ENCODE measurements at places on chromosomes 16 and 17.
A peak's percentile ranks its signal among the peaks of the same experiment; 100 is the strongest.

DNA sequence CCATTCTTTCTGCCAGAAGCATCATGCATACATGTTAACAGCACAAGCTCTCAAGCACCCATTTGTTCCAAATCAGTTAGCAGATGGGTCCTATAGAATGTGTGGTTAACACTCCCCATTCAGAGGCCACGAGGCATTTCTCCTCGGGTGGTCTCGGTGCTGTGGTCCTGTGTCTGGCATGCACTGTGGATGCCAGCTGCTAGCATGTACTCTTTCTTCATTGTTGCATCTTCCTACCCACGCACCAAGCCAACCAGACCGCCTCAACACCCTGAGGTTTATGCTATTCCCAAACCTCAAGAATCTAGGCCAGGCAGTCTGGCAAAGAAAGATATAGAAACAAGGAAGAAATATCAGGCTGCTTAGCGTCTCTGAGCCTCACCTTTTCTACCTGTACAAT lies 27.8 kb upstream of the MRTFB start:
- DNase-seq, result no peak

DNA sequence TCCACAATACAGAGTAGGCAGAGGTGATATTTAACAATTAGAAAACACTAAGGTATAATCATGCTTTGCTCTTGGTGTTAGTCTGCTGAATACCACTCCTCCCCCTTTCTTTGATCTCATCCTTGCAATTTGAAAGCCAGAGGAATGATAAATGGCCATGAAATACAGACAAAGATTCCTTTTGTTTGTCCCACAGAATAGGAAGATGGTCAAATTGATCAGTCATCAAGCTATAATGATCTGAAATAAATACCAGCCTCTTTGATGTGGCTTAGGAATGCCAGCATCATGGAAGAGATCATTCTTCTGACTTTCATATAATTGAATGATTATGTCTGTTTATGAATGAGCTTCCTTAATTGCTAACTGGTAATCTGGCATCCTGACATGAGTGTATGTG lies 1541.7 kb upstream of the CDH8 start:
- DNase-seq, result peak; percentile 23

- peak; percentile 45 for DNase-seq
Measured at GRCh38 chr16:74480150-74481029, 59.1 kb upstream of the CLEC18B start.

DNA sequence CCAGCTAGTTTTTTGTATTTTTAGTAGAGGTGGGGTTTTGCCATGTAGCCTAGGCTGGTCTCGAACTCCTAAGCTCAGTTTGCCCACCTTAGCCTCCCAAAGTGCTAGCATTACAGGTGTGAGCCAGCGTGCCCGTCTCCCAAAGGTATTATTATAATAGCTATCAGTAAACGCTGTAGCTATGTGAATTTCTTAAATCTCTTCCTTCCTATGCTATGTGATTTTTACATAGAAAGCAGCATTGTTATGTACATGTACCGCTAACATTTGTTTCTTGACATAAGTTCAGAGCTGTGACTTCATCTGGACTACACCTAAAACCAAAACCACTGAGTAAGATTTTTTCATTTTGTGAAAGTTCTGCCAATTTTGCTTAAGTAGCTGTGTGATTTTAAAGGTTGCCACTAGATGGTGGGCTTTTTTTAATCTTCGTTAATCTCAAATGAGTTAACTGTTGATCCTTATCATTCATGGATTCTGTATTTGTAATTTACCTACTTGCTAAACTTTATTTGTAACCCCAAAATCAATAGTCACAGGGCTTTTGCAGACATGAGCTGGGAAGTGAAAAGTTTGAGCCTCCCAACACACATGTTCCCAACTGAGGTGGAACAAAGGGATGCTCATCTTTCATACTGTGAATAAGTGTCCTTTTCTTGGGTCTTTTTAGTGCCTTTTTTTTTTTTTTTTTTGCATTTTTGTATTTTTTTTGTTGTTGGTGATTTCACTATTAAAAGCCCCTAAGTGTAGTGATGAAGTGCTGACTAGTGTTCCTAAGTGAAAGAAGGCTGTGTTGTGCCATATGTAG lies 21.9 kb downstream of the PRKAR1A start:
- DNase-seq, result no peak

DNA sequence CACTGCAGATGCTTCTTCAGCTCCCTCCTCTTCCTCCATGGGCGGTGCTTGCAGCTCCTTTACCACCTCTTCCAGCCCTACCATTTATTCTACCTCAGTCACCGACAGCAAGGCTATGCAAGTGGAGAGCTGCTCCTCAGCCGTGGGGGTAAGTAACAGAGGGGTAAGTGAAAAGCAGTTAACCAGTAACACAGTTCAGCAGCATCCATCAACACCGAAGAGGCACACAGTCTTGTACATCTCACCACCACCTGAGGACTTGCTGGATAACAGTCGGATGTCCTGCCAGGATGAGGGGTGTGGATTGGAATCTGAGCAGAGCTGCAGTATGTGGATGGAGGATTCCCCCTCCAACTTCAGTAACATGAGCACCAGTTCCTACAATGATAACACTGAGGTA lies 79.3 kb downstream of the NQO1 start:
- DNase-seq, result no peak

- no peak for DNase-seq
Measured at GRCh38 chr17:2697611-2698162, 13.9 kb downstream of the CLUH start.

- DNase-seq, result no peak
Measured at GRCh38 chr17:14442798-14443528, 142.1 kb downstream of the HS3ST3B1 start.

DNA sequence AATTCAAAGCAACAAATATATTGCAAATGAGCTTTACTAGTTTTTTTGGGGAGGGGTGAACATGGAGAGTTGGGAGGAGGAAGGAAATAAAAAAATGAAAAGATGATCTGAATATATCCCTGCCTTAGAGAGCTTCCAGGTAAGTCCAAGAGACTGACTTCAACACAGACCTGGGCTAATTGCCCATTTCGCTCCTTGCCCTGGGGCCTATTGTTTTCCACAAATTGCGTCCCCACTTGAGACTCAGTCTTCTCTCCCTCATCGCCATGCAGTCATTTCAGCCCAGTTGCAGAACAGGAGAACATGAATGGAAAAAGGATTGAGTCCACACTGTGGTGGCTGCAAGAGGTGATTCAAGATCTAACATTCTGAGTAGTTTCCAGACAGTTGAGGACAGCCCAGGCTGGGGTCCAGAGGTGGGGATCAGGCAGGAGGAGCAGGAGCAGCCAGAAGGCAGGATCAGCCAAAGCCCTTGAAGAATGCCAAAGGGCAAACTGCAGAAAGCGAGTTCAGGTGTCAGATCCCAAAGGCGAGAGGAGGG lies 21.6 kb upstream of the TOB1 start:
- DNase-seq, result no peak

DNA sequence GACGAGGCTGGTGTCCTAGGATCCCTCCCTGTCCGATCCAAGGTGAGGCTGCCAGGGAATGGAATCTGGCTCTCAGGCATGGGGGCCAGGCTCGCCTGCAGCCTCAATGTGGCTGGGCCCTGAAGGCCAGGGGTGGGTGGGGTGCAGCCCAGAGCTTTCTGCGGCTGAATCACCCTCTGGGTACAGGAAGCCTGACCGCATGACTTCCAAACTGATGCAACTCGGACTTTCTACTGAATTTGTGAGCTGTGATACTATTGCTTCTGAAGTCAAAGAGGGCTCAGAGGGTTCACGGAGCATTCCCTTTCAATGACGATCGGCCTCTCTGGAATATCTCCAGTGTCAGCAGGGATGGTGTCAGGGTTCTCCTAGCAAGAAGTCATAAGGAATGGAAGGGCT lies 123.7 kb downstream of the METRNL start:
- no peak for DNase-seq

DNA sequence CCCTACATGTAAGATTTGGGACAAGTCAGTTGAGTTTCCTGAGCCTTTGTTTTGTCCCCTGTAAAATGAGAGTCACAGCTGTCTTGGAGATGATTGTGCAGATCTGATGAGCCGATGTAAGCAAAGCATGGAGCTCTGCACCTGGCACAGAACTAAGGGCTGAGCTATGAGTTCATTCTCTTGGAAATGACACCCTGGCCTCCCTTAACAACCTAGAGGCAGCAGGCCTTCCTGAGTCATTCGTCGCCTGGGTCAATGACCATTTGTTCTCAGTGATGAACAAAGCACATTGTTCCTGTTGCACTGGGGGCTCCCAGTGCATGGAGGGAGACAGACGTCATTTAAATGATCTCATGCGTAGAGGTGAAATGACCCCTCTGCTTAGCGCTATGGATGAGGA lies 62.8 kb upstream of the GCSH start:
- no peak for DNase-seq

DNA sequence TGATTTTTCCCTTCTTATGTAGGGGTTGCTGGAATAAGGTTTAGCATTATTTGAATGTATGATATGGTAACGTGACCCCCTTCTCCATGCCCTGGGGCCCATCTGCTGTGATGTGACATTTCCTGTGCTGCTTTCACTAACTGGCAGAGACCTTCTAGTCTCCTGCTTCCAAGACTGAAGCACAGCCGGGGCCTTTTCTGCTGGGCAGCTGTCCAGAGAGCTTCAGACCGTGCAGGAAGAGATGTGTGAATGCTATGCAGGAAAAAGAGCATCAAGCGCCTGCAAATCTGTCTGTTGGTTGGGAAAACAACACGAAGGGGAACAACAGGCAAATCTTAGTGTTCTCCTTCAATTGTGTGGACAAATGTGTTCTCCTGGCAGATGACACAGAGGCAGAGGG lies 128.5 kb downstream of the SPACA3 start:
- no peak for DNase-seq

DNA sequence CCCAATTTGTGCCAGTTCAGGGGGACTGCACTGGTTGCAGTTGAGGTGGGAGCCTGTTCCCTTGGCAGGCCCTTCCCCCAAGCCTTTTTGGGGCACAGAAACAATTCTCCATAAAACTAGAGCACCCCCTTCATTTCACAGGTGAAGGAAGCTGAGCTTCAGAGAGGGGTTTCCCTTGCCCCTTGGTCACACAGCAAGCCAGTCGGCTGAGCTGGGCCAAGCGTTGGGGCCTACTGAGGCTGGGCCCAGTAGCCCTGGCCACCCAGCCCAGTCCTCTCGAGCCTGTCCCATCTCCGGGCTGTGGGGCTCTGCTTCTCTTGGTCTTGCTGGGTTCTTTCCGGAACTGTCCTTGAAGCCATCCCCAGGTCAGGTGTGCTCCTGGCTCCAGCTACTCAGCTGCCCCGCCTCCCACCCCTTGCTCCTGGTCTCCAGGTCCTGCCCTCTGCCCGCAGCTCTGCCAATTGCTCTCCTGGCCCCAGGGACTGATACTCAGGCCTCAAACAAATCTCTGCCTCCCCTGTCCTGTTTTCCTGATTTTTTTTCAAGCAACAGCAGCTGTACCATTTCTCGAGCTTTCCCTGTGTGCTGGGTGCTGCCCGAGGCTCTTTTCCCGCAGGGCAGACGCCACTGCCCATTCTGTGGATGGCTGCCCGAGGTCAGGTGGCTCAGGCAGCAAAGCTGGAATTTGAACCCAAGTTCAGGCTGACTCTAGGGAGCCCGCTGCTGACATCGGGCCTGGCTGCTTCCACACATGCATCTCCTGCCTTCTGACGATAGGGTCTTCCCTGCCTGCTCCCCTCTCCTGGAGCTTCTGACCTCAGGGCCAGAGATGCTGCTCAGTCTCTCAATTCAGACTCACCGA lies 87.4 kb upstream of the NKD1 start:
- DNase-seq, result no peak

DNA sequence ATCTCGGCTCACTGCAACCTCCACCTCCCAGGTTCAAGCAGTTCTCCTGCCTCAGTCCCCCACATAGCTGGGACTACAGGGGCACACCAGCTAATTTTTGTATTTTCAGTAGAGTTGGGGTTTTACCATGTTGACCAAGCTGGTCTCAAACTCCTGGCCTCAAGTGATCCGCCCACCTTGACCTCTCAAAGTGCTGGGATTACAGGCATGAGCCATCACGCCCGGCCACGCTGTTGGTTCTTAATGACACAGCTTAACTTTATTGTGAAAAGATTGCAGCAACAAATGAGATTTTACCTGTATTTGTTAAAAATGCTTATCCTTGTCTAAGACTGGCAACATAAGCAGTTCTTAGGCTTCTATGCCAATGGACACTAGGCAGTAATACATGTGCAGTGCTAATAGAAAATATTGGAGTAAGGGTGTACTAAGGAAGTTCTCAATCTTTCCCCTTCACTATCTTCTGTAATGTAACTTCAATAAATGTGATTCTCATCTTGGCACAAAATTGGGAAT lies 2.9 kb downstream of the UBB start:
- no peak for DNase-seq

- DNase-seq, result no peak
Measured at GRCh38 chr16:47310792-47311211, 150.1 kb downstream of the ITFG1 start.

DNA sequence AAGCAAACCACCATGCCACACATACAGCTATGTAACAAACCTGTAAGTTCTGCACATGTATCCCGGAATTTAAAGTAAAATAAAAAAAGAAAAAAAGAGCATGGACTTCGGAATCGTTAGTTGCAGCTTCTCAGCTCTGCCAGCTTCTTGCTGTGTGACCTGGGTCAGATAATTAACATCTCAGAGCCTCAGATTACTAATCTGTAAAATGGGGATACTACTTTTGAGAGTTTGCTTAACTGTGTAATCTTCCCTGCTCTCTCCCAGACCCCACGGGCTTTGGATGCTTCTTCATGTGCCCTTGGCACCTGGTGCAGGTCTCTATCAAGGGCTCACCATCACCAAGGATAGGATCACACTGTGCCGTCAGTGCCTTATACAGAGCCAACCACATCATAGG lies 16.6 kb downstream of the HSD17B2 start:
- DNase-seq, result no peak

- DNase-seq, result no peak
Measured at GRCh38 chr17:67474081-67474661, 97.1 kb downstream of the PITPNC1 start.

- DNase-seq, result no peak
Measured at GRCh38 chr16:28958216-28958615, 7.5 kb downstream of the NFATC2IP start.

DNA sequence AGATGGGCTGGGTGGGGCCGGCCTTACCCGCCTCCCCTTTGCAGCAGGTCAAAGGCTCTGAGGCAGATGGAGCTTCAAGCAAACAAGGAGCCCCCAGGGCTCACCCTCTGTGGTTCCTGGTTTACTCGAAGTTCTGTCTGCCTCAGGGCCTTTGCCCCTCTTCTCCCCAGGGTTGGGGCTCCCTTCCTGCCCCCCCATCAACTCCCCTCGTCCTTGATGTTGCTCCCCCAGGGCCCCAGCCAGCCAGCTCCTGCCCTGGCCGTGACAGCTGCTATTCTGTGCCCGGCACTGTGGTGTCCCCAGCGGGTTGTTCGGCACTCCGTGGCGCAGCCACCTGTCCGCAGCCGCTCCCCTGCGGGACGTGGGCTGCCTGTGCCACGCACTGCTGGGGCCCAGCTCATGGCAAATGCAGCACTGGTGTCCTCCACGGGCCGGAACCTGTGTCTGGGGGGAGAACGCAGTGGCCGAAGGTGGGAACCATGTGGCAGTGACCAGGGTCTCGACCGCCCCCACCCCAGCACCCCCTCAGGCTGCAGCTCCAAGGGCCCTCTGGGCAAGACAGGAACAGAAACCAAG lies 4.3 kb upstream of the METRN start:
- DNase-seq, result no peak

Data from COLO829 (cell line).